ENCODE measurements at places on chromosomes 7 and 10.

DNA sequence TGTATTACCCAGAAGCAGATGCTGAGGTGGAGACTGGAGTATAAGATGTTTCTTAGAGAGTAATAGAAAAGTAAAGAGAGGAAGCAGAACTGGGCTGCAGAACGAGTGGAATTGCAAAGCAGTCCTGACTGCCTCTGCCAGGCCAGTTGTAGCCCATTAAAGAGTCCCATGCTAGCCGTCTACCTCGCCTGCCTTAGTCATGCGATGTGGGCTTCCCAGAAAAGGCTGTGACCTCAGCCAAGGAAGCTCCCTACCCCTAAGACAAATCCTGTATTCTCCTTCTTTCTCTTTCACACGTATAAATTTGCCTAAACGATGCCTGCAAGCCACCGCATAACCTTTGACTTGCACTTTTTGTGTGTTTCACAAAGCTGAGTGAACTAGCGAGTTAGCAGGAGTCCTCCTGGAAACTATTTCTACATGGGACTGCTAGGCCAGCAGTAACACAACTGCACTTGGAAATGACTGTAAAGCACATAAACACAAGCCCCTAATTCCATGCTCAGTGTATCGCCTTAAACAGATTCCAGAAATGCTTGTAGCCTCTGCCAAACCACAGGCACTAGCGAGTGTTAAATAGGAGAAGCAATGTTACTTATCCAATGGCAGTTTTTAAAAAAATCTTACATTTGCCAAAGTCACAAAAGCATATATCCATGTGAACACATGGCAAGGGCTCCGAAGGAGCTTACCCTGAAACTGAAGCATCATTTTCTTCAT lies 47.4 kb upstream of the GNAI1 start:
- DNase-seq: no peak

- no peak for DNase-seq
Measured at GRCh38 chr7:36871863-36872262, 147.6 kb upstream of the AOAH start.

DNA sequence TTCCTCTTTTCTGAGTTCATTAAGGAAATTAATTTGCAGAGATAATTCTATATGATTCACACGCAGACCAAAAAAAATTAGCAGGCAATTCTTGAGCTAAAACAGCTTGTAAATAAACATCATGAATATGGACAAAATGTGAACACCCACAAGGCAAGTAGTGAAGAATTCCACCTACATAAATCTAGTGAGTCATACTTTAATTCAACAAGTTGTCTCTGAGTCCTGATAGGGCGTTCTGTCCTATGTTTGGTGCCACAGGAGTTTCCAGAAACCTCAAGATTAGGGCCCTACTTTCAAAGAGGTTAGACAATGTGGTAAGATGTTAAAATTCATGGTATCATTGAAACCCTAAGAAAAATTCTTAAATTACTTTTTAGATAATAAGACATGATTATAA lies 122.3 kb downstream of the SGMS1 start:
- no peak for DNase-seq

DNA sequence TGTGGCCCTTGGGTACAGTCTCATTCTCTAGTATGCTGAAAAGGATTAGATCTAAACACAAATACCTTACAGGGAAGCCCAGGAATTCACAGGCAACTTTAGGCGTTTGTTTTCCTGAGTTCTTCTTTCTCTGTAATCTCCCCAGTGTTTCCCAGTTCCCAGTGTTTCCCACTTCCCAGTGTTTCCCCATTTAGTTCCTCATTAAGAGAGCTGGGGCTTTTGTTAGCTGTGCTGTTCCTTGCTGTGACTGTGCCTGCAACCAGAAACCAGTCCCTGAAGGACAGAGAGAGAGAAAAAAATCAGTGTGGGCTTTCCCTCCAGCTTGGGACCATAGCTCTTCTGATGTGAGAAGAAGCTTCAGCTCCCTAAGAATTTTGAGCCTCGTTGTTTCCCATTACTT lies 802.9 kb upstream of the COBL start:
- DNase-seq: no peak

GRCh38 chr7:82098414-82098813 lies 328.6 kb upstream of the HGF start:
- DNase-seq: no peak

GRCh38 chr7:126803990-126804389 lies 448.8 kb downstream of the GRM8 start:
- no peak for DNase-seq

- no peak for DNase-seq
Measured at GRCh38 chr7:102429141-102429899, 4.1 kb upstream of the ORAI2 start.
